GM12865 (cell line): ENCODE measurements at places on chromosomes 1 and 21.

GRCh38 chr1:185929776-185930175 lies 195.6 kb downstream of the HMCN1 start:
- DNase-seq, result no peak

- no peak for DNase-seq
These were observed 6.2 kb downstream of the ECHDC2 start for GRCh38 chr1:52915211-52915854.

- DNase-seq, result no peak
These were observed 272.9 kb downstream of the RWDD3 start for GRCh38 chr1:95506736-95507414.

DNA sequence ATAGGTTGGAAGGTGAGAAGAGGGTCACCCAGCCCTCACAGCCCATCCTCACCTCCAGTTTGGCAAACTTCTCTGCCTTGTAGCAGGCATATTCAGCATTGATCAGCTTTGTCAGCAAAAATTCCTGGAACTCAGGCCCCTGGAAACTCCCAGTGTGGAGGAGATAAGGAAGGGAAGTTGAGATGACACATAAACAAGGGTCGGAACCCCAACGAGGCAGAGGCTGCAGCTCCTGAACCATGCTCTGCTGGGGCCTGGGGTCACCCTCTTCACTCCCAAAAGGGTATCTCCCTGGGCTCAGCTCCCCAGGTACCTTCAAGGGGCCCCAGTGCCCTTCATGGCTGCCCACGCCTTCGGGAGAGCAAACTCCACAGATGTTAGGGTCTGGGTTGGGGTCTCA lies 60.4 kb downstream of the RAP1GAP start:
- DNase-seq, result no peak

DNA sequence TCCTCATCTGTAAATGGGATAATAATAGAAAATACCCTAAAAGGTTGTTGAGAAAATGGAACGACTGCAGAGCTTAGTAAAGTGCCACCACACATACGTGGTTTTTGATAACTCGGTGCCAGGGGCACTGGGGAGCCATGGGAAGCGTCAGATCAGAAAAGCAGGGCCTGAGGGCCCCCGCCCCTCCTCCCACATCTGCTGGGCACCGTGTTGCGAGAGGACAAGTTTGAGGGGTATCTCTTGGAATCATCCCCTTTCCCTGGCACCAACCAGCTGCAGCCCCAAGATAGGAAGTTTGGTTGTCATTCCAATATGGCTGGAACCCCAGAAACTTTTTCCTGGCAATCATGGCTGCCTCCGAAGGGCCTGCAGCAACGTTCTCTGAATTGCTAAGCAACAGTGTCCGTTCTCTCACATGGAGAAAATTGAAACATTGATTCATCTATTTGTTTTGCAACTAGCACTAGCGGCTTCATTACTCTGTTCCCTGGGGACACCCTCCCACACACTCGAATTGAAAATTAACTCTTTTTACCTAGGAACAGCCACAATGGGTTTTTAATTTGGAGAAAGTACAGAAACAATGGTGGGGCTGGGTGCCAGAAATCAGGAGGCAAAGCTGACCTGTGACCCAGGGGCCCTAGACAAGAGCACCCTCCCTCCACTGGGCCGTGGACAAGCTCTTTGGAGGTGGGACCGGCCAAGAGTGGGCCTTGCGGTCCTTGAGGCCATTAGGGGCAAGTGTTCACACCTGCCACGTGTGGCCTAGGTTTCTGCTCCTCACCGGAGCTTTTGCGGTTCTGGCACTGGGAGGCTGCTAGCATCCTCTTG lies 190.0 kb upstream of the VAMP3 start:
- no peak for DNase-seq

GRCh38 chr21:40507978-40508377 lies 339.0 kb downstream of the DSCAM start:
- DNase-seq, result no peak

DNA sequence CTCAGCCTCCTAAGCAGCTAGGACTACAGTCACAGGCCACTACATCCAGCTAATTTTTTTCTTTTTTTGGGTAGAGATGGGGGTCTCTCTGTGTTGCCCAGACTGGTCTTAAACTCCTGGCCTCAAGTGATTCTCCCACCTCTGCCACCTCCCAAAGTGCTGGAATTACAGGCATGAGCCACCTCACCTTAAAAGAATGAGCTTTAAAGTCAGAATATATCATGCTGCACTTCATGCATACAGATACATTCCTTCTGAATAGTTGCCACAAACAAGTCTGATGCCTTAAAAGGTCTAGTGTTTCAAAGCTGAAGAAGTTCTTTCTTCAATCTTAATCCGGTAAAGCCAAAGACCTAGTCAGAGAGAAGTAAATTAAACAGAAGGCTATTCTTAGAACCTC lies 23.8 kb upstream of the CPLANE2 start:
- no peak for DNase-seq
